ENCODE measurements at places on chromosomes 1 and 21.

DNA sequence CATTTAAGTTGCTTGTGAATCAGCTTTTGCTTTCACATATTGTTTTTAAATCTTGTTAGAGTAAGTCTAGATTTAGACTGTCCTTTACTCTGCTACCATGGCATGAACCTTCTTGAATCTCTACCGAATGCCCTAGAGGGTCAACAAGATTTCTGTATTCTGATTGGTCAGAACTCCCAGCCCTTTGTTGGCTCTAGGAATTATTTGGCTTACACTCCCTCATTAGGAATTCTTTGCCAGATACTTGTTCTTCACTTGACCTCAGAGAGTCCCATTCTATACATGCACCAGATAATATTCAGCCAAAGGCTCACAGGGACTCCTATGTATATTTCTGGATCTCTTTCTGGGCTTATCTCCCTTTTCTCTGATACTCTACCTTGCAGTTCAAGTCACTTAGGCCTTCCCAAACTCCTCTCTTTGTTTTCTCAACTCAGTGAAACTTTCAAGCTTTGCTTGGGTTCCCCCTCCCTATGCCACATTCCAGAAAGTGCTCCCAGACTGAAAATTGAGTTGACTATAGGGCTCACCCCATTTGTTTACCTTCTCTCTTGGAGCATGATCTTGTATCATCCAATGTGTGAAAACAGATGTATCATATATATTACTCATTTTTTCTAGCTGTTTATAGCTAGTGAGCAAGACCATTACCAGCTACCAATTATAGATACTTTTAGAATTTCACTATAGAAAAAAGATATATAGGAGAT, 405.0 kb downstream of the PLPP3 start:
- no peak for DNase-seq

DNA sequence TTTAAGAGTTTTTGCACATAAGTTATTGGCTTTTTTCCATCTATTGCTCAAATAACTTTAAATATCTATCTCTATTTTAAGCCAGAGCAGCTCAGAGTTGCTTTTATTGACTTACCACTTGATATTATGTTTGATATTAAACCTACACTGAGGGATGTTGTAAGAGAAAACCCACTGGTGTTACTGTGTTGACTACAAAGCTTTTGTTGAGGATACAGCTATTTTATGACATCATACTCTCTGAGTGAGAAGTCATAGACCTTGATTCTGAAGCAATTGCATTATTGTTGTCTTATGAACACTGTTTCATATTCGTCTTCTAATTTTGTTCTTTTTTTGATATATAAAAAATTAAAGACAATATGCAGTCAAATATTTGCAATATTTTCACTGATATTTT, 560.4 kb downstream of the PTBP2 start:
- DNase-seq, result no peak

DNA sequence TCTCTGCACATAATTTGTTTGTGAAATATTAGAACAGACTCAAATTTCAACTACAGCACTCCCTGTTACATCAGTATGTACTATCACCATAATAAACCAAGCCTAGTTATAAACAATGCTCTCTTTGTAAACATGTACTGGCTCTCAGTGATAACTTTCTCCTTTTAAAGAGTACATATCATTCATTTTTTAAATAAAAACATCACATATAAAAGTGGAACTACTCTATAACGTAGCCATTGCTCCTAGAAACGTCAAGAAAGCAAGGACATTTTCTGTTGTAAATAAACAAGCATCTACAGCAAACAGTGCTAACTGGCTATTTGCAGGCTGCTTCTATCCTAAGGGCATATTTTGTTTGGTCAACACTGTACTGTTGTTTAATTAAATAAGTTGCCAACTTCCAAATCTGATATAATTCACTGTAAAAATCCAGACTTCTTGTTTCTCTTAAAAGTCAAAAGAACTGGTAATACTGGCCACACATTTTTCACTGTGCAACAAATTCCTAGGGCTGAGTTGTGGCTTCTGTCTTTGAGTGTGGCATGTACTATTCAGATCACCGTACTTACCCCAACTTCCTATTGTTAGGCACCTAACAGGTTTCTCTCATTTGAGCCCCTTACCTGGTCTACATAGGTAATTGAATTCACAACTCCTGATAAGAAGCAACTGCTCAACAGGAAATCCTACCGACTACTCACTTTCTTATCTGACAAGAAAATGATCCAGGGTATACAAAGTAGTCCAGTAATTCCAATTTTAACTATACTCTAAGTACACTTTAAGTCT, 111.9 kb downstream of the DENND1B start:
- DNase-seq, result no peak

DNA sequence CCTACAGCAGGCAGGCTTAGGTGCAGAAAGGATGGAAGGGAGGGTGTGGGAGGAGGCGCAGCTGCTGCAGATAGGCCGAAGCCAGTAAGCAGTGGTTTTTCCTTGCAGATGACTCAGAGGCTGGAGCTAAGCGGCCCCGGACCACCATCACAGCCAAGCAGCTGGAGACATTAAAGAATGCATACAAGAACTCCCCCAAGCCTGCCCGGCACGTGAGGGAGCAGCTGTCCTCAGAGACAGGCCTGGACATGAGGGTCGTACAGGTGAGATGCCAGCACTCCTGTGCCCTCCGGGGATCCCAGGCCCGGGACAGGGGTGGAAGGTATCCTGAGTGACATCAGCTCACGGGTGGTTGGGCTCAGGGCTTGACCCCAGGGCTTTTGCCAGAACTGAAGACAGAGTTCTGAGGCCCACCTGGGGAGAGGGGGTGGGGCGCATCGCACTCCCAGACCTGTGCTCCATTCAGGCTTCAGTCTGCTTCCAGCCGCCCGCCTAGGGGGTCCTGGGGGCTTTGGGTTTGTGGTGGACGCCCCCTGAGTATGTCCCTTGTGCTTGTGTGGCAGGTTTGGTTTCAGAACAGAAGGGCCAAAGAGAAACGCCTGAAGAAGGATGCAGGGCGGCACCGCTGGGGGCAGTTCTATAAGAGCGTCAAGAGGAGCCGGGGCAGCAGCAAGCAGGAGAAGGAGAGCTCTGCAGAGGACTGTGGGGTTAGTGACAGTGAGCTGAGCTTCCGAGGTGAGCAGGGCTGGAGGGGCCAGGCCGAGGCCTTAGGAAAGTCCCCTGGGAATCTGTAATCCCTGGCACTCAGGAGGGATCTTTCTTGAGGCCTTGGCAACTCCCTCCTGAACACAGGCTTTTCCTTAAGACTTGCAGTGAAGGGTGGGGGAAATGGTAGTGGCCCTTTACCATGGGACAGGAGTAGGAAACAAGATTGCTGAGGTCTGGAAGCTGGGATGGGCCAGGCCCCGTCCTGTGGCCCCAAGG, 41.5 kb downstream of the LHX4 start:
- no peak for DNase-seq

DNA sequence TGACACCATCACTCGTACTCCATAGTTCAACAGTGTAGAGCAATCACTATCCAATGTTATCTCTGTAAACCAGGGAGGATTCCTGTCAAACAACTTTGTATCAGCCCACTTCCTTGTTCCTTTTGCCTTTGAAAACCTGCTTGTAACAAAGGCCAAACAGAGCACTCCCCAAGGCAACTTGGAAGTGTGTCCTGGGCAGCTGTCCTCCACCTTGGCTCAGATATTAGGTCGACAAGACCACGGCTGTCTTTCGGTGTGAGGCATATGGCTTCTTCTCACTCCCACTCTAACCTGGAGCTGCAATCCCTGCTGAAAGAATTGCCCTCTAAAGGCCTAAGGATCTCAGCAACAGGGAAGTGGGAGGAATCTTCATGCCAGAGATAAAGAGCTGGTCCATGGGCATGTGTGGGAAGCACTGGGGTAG, 66.7 kb downstream of the ITPKB start:
- no peak for DNase-seq

DNA sequence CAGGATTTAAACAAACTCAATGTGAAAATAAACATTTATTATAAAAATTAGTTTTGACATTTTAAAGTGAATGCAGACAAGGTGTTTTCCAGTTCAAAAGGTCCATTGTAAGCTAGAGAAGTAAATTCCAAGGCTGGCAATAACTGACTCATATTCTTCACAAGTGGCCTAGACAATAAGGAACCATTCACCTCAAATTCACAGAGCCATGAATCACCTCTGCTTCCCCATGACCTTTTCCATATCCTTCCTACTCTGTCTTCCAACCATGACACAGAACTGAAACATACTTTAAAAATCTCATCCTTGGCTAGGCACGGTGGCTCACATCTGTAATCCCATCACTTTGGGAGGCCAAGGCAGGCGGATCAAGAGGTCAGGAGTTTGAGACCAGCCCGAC, 24.8 kb downstream of the F11R start:
- DNase-seq, result no peak

DNA sequence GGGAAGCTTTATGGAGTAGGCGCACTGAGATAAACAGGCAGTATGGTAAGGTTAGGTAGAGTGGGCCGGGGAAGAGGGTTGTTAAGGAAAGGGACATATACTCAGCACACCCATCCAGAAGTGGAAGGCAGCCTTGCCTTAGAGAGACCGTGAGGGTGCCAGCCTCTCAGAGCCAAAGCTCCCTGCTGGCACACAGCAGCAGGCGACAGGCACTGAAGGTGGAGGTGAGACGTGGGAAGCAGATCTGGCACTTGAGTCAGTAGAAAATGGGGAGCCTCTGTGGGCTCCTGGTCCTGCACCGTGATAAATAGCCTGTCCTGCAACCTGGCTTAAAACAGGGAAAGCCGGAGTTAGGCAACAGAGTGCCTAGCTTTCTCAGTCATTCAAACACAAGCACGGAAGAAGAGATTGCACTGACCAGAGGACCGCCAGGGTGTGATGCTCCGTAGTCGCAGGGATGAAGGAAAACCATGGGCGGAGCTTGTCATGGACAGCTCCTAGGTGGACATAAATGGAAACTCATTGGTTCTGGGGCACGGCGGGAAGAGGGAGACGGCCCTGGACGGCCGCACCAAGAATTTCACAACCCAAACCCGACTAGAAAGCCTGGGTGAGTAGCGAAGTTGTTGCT, 15.5 kb downstream of the KCNK1 start:
- DNase-seq, result no peak

DNA sequence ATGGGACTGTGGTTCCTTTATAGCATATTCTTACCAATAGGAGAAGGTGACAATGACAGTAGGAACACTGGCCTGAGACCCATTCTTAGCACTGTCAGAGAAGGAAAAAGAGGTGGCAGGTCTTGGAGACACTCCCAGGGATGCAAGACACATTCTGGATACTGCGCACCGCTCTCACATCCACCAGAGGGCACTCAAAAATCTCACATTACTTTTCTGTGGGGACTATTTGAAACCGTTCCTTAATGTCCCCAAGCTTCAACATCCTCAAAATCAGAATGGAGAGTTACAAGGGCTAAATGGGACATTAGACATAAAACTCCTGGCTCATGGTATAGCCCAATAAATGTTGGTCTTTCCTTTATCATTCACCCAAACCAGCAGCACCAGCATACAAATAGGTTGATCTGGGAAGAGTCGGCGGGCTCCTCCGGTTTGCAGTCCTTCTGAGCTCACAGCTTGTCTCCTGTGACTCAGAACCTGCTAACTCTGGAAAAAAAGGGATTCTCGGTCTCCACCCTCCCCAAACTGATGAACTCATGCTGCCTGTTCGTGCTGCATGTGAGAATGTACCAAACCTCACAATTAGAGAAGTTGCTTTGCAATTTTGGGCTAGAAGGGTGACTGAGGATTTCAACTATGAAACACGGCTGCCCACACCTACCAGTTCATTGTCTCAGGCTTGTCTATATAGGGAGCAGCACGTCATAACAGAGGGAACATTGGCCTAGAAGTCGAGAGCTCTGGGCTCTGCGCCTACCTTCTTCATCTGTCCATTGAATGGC, 40.2 kb downstream of the IL12RB2 start:
- DNase-seq, result no peak

GRCh38 chr1:202234331-202235002, 40.9 kb downstream of the LGR6 start:
- DNase-seq, result no peak

DNA sequence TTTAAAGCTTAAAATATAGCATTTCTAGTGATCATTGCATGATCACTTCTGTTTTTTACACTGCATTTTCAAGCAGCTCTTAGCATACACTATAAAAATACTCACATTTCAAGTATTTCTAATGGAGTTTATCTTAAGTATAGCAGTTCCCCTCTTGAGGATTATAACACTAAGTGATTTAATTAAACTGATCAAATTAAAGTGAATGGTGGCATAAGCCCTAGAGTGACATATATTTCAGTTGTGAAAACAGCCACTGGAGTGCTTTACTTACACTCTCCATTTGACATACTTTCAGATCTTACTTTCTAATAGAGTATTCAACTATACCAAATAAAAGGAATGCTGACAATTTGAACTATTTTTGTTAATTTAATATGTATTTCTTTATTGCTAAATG, 623.3 kb upstream of the TMPRSS15 start:
- DNase-seq, result no peak

DNA sequence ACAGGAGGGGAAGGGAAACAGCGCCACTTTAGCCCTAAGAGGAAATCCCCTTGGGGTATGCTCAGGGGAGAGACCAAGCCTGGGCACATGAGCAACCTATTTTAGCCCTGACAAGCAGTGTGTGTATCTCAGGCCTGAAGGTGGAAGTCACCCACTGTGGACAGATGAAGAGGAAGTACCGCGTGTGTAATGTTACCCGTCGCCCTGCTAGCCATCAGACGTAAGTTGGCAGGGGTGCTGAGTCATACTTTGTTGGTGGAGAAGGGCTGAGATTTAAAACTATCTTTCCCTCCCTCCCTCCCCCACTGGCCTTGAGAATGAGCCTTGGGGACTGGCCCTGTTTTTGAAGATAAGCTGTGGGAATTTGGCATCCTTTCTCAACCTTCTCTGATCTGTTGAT, 11.2 kb downstream of the AGO1 start:
- DNase-seq, result no peak

GRCh38 chr1:30371888-30372791, 351.2 kb downstream of the MATN1 start:
- DNase-seq, result no peak

DNA sequence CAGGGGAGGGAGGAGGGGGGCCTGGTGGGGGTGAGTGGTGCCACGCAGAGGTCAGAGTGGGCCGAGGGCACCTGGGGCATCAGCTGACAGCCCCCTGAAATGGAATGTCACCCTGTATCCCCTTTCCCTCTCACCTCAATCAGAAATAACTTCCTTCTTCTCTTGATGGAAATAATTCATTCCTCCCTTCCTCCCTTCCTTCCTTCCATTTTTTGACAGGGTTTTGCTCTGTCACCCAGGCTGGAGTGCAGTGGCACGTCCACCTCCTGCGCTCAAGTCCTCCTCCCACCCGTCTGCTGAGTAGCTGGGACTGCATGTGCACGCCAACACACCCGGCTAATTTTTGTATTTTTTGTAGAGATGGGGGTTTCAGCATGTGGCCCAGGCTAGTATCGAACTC, 48.4 kb upstream of the LRRC3 start:
- no peak for DNase-seq
